ENCODE measurements at places on chromosomes 2 and 18.
A peak's percentile ranks its signal among the peaks of the same experiment; 100 is the strongest.

DNA sequence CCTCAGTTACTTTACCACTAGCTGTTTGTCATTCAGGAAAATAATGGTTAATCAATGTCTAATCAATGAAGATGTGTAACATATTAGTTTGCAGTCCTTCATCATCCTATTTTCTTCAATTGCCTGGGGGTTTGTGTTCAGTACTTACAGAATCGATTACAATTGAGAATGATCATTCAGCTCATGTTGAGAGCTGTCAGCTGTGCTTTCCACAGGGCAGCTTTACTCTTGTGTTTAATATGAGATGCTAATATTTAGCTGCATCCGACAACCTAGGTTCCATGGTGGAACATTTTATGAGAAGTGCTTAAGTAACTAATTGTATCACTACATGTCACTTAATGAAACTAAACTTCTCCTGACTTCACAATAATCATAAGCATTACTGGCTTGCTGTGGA is 191.9 kb downstream of the GRB14 start:
- DNase-seq, result no peak

DNA sequence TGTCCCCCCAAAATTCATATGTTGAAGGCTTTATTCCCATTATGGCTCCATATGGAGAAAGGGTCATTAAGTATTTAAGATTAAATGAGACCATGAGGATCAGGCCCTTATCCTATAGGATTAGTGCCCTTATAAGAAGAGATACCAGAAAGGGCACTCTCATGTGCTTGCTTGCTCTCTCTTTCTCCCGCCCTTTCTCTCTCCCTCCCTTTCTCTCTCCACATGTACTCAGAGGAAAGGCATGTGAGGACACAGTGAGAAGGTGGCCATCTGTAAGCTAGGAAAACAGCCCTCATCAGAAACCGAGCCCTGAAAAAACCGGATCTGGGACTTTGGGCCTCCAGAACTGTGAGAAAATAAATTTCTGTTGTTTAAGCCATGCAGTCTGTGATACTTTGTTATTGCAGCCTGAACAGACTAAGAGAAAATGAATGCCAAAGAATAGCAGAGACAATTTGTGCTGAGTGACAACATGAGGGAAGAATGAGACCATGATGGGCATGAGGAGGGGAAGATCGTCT is 300.0 kb upstream of the SLC39A10 start:
- DNase-seq, result no peak

- peak; percentile 87 for DNase-seq
Measured at GRCh38 chr2:27441958-27442919, at the start of gene KRTCAP3. Gene KRTCAP3 (plus strand): TSS chr2:27442381. CDS start chr2:27442413, 32 bp downstream.

- DNase-seq, result peak; percentile 98
Measured at GRCh38 chr2:127025359-127026166, 81.4 kb downstream of the BIN1 start.

- DNase-seq, result no peak
Measured at GRCh38 chr2:65931056-65931455, 498.7 kb upstream of the SPRED2 start.

DNA sequence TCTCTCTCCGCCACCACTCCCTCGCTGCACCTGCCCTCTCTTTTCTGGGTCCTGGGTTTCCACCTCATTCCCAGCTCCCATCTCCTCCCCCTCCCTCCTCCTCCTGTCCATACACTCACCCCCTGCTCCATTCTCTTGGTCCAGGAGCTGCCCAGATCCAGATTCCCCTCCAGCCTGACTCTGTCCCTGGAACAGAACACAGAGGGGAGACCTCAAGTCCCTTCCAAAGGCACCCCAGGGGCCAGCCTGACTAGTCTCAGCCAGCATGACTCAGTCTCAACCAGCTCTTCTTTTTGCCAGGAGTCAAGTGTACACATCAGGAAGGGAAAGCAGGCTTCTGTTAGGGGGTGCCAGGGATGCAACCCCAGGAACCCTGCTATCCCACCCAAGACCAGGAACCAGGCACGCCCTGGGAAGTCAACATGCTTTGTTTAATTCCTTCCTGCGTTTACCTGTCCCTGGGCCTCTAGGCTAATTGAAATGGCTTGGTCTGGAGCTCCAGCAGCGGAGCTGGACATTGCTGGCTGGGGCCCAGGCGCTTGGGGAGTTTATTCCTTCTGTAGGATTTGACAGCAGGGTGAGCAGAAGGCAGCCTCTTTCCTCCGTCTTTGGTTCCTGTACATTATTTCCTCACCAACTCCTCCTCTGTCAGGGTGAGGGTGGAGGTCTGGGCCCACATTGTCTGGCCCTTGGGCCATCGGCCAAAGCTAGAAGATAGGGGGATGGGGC is 28.4 kb upstream of the SELENOI start:
- no peak for DNase-seq

DNA sequence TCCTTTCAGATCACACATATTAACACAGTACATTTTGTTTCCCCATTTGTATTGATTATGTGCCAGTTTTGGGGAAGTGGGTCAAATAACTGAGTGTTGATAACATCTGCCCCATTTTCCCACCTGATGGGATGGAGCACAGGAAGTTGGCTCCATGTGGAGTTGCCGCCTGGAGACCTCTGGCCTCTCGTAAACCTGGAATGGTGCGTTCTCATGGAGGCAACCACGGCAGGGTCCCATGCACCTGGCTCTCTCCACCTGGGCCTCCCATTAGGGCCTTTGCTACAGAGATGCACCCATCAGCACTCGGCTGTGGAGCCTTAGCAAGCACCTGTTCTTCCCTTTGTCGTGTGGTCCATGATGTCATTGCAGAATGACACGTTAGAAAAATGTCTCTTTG is 130.6 kb downstream of the MBP start:
- DNase-seq, result peak; percentile 35

DNA sequence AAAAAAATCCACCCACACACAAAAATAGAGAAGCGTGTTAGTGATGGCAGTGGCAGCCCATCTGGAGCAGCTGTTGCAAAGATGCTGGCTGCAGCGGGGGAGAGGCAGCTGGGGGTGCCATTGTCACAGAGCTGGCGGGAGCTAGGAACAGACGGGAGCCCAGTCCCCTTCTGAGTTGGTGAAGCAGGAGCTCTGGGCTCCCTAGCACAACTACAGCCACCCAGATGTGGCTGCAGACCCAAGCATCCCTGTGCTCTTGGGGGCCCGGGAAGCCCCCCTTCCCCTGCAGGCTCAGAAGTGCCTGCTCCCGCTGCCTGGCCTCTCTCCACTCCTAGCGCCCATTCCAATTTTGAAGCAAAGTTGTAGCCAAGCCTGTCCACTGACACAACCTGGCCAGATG is 366.6 kb upstream of the MC4R start:
- DNase-seq, result no peak

- DNase-seq, result no peak
Measured at GRCh38 chr18:44599412-44599811, 81.3 kb upstream of the SETBP1 start.

DNA sequence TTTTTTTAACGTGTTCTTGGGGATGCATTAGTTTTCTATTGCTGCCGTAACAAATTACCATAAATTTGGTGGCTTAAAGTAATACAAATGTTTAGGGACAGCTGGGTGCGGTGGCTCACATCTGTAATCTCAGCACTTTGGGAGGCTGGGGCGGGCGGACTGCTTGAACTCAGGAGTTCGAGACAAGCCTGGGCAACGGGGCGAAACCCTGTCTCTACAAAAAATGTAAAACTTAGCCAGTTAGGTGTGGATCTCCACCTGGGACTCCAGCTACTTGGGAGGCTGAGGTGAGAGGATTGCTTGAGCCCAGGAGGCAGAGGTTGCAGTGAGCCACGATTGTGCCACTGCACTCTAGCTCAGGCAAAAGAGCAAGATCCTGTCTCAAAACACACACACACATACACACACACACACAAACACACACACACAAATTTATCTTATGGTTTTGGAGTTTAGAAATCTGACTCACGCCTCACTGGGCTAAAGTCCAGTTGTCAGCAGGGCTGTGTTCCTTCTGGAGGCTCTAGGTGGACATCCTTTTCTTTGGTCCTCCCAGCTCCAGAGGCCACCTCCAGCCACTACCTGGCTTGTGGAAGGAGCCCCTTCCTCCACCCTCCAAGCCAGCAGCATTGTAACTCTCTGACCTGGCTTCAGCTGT is 76.1 kb downstream of the SEPTIN10 start:
- no peak for DNase-seq

DNA sequence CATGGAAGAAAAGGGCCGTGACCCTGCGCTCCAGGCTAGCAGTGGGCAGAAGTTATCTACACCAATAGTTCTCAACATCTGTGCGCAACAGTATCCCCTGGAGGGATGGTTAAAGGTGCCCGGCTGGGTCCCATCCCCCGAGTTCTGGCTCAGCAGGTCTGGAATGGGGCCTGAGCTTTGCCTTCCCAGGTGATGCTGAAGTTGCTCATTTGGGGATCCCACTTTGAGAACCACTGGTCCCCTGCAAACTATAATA is 31.1 kb downstream of the DNMT3A start:
- no peak for DNase-seq

DNA sequence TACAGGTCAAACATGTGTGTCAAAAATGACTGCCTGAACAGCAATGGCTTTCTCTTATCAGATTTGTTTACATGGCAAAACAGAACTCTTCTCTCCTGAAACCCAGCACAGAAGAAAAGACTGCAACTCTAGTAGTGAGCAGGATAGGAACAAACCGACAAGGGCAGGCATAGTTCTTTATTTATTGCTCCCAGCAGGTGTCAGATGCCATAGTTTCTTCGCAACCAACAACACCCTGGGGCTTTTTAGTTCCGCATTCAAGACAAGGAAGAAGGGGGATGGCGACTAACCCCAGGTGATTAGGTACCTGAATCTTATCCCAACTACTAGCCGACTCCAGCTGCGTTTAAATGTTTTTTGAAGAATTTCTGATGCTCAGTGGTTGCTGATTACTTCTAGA is 367.5 kb upstream of the FIGN start:
- DNase-seq, result no peak

DNA sequence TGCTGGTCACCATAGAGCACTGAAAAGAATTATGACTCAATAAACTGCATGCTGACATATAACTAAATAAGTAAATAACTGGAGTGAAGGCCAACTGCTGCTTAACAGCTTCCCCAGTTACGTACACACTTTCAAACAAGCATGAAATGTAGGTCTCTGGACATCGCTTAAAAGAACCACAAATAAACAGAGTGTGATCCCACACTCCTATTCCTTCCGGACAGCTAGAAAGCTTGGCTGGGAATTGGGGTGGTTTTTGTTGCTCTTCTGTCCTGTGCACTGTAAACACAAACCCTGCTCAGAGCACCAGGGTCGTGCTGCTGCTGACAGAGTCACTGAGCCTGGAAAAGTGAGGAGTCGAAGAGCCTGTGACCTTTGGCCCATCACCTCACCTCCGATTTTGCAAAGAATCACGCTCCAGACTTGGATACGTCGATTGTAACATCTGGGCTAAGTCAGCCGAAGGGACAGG is 162.7 kb upstream of the NT5C1B start:
- no peak for DNase-seq

GRCh38 chr2:129798301-129798581 is 181.2 kb upstream of the RAB6C start:
- peak; percentile 21 for DNase-seq

DNA sequence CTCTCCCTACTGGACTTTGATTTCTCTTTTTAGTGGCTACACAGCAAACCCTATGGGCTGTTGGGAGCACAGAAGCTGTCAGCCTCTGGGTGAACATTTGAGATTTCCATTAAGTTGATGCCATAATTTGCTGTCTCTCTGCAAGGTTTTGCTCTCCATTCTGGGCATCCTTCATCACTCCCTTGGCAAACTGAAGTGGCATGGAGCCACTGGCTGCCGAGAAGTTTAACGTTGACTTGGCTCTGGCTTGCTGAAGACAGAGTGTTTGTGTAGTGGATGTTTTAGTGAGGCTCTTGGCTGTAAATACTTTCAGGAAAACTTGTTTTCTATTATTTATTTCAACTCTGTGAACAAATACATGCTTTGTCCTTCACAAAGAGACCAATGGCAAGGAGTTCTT is 91.5 kb downstream of the ALK start:
- DNase-seq, result no peak

DNA sequence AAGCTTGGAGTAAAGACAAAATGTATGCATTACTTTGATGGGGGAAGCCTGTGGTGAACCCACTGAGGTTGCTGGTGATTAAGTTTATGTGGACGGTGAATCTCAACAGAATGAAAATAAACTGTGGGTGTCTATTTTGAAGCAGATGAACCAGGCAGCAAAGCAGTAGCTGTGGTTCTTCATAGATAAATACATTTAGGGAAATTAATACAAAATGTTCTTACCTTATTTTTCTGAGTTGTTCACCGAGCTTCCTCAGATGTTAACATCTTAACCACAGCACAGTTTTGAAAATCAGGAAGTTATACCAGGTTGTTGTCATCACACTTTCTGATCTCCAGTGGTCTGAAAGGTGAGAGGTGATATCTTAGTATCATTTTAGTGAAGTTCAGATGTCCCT is 53.9 kb downstream of the NCK2 start:
- no peak for DNase-seq

GRCh38 chr2:18396329-18397010 is 164.0 kb downstream of the RDH14 start:
- no peak for DNase-seq

GRCh38 chr18:22549260-22549937 is 131.7 kb upstream of the CTAGE1 start:
- no peak for DNase-seq

GRCh38 chr2:66544258-66544657 is 109.3 kb downstream of the MEIS1 start:
- no peak for DNase-seq

GRCh38 chr2:159968279-159968900 is 94.0 kb downstream of the PLA2R1 start:
- DNase-seq, result peak; percentile 63

- peak; percentile 80 for DNase-seq
Measured at GRCh38 chr2:235050980-235051351, 99.1 kb downstream of the SH3BP4 start.

Measured in islet precursor cell (in vitro differentiated cells).